Activated CD4-positive, alpha-beta memory T cell treated with anti-CD3 and anti-CD28 coated beads, Interleukin-2, amount 10 ng/mL, durations not matched to agents 7 days and 5 days (primary cell): ENCODE measurements at places on chromosomes 12 and 14.
A peak's percentile ranks its signal among the peaks of the same experiment; 100 is the strongest.

DNA sequence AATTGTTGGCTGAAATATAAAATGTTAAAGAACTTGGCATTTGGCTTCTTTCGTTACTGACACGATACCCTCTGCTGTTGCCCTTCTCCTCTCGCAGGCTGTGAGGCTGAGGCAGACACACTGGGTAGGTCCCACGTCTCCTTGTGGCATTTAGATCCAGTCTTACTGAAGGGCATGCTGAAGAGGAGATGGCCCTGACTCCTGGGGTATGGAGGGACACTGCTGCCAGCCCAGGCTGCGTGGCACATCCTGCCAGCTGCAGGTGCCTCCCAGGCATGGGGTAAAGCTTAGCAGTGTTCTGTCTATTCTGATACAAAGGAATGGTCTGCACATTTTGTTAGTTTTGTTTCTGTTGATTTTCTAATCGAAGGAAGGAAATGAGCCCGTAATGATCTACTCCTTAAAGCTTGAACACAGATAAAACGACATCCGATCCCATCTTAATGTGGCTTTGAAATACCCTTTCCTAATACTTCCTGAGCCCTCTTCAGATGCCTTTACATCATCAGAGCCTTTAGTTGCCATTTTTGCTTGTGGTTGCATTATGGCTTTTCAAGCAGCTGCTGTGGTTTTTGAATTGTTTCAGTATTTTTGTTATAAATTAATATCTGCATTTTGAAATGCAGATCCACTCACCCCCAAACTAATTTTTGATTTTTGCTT lies 61.1 kb downstream of the WDR20 start:
- DNase-seq = peak; percentile 23

- no peak for DNase-seq
These were observed 312.2 kb downstream of the ATXN7L3B start for GRCh38 chr12:74849801-74850200.

DNA sequence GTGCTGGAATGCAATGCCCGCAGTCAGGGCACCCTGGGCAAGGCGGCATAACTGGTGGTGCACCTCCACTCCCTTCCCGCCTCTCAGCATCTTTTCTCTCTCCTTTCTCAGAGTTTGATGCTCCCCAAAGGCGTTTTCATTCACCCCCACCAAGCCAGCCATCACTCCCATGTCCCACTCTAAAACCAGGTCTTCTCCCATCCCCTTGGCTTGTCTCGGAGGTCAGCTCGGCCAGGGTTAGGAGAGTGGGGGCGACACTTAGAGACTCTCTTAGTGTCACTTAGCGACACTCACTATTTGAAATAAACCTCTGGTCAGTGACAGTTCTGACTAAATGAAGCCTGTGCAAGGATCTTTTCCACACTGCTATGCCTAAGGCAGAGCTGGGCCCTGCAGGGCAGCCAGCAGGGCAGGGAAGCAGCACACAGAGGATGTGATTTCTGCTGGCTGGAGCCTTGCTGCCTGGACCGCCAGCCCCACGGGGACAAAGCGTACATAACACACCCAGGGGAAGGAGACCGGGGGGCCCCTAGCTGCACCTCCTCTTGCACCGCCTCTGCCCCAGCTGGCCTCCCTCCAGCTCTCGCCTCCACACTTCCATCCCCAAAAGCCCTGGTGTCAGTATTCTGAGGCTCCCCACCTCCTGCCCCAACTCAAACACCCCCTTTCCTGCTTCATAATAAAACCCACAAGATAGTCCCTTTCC lies 64.5 kb downstream of the VWF start:
- no peak for DNase-seq

DNA sequence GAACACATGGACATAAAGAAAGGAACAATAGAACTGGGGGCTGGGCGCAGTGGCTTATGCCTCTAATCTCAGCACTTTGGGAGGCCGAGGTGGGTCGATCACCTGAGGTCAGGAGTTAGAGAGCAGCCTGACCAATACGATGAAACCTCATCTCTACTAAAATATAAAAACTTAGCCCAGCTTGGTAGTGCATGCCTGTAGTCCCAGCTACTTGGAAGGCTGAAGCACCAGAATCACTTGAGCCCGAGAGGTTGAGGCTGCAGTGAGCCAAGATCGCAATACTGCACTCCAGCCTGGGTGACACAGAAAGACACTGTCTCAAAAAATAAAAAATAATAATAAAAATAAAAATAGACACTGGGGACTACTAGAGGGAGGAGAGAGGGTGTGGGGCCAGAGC lies 154.5 kb downstream of the SEC23A start:
- DNase-seq = no peak

- DNase-seq = peak; percentile 40
These were observed 98.1 kb downstream of the NCOR2 start for GRCh38 chr12:124469193-124469888.

DNA sequence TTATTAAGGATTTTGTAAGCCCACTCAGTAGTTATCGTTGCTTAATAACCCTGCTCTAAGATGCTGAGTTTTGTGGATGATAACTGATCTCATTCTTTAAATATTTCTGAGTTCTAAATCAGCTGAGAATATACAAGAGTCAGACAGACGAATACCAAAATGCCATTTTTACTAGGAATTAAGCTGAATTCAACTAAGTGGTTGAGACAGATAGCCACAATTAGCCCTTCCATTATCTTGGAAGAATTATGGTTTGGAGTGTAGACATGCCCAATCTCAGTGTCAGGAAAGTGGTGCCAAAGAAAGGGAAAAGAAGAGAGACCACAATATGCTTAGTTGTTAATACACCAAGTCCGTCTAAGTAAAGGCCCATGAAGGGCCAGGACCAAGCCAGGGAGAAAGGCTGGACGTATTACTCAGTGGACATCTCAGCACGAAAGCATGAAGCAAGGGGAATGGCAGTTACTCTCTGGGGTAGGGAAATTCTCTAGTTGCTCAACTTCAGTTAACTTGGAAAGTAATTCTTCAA lies 58.6 kb downstream of the KCNA5 start:
- DNase-seq = no peak

GRCh38 chr12:101832030-101832429 lies 1.3 kb upstream of the GNPTAB start:
- DNase-seq = no peak

DNA sequence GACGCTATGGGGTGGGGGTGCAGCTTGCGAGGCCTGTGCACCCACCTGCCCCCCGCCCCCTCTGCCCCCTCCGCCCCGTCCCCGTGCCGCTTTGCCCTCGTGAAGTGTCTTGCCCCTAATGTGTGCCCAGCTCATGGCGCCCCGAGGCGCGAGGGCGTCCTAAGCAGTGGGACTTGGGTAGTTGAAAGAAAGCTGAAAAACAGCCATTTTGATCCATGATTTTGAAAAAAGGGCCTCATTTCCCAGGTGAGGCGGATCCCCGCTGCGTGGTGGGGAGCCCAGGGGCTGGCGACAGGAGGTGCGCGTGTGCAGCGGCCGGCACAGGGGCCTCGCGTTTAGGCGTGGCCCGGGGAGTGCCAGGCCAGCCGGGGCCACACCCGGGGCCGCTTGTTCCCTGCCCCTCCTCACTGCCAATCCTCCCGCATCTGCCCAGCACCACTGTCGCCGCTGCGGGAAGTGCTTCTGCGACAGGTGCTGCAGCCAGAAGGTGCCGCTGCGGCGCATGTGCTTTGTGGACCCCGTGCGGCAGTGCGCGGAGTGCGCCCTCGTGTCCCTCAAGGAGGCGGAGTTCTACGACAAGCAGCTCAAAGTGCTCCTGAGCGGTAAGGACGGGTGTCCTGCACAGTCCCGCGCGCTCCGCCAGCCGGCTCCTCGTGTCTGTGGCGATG lies 11.8 kb downstream of the ZFYVE21 start:
- no peak for DNase-seq

GRCh38 chr12:116524311-116524710 lies 34.9 kb upstream of the MAP1LC3B2 start:
- DNase-seq = no peak

DNA sequence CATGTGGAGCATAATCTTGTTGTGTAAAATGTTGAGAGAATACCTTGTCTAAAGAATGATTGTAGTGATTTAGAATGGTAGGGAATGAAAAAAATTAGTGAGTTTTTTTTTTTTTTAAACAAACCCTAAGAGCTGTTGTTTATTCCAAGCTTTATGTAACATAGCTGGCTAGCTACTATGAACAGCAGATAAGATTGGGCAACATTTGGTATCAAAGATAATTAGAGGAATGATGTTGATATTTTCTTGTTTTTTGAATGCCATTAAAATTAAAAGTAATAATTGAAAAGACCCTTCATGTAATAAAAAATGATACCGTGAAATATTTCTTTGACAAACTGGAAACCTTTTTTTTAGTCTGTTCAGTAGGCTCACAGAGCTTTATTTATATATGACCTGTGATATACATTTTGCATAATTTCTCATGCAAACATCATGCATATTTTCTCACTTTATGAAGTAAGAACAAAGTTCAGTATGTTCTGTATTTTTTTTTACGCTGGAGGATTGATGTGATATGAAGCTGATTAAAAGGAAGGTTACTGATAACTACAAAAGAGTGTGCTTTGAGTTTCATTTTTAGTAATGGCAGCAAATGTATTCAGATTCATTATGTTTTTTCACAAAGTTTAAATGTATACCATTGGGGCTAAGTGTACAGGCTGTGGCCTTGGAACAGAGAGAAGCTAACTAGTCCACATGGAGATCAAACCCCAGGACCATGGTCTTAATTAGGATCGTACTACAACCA lies 8.1 kb downstream of the CPSF6 start:
- DNase-seq = no peak

DNA sequence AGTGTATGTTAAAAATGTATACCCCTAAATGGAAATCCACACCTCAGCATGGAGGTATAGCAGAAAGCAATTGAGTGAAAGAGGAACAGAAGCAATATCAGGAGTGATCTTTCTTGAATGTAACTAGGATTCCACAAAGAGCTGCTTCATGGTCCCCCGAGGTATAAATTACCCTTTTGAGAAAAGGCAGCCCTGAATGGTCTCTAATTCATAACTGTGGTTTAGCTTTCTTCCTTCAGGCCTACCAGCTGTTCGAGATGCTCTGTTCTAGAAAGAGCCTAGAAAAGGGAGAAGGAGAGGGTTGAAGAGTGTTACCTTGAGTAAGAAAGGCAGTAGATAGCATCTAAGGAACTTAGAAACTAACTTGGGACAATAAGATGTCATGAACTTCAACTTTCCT lies 42.9 kb upstream of the CSRNP2 start:
- DNase-seq = no peak
